ENCODE measurements at places on chromosomes 13 and 19.
A peak's percentile ranks its signal among the peaks of the same experiment; 100 is the strongest.

- DNase-seq, result no peak
Measured at GRCh38 chr13:23736541-23736940, 152.7 kb downstream of the MIPEP start.

- no peak for DNase-seq
Measured at GRCh38 chr13:76820759-76821158, 65.4 kb downstream of the KCTD12 start.

DNA sequence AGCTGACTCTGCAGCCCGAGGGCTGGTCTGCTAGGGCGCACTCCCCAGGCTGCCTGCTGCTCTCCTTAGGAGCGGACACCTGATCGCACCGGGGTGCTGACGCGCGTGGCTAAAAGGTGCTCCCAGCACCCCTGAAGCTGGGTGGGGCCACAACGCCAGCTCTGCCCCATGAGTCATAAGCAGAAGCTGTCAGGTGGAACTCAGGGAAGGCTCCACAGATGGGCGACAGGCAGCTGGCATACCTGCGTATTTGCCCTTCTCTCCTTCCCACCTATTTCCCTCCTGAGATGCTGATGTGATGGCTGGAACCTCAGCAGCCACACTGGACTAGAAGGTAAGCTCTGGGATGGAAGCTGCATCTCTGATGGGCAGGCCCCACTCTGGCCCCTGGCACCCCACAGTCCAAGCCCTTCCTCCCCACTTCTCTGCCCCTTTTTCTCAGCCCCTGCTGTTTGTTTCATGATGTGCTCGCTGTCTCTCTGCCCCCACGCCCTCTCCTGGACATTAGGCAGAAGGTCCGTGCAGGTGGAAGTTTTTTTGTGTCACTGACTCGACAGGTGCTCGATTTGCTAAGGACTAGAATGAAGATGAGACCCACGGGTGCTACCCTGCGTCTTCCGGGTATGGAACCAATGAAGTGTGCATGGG is 30.3 kb upstream of the CACTIN start:
- no peak for DNase-seq

DNA sequence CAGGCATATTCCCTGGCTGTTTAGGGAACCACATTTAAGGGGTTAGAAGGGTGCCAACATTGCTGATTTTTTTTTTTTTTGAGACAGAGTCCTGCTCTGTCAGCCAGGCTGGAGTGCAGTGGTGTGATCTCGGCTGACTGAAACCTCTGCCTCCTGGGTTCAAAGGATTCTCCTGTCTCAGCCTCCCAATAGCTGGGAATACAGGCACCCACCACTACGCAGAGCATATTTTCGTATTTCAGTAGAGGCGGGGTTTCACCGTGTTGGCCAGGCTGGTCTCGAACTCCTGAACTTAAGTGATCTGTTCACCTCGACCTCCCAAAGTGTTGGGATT is 7.8 kb upstream of the CRX start:
- DNase-seq, result no peak

DNA sequence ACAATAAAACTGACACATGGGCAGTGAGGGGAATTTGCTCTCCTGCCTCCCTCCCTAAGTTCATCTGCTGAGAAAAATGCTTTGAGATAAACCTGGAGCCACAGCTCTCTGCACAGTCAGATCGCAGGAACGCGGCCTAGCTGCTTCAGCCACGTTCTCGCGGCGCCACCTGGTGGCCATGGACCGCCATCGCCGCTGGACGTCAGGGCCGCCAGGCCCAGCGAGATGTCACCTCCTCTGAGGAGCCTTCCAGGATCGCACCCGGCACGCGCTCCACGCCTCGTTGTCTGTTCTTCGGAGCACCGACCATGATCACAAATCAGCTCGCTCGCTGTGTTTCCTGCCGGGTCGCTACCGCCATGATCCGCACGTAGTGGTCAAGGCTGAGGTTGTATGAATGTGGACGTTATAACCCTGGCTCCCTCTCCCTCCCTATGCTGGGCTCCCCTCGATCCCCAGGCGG is 20.6 kb upstream of the USP29 start:
- peak; percentile 10 for DNase-seq
